ENCODE measurements at places on chromosomes 5 and 9. TPM values are rescaled to one million over a fixed set of nuclear protein-coding genes. Genes with fewer than 3 reads are reported as not detected.

The MAPKAP1 gene
- polyA plus RNA-seq = 49.4 TPM

The PCDH12 gene
- polyA plus RNA-seq = 0.40 TPM

The NR2F1-AS1 gene
- 3.4 TPM for polyA plus RNA-seq

The KIF27 gene
- 1.2 TPM for polyA plus RNA-seq

The ACER2 gene
- polyA plus RNA-seq = 0.39 TPM

The SPACA9 gene
- 6.5 TPM for polyA plus RNA-seq

The PHYHD1 gene
- polyA plus RNA-seq = 39.5 TPM

The WNK2 gene
- 2.1 TPM for polyA plus RNA-seq

The NKD2 gene
- polyA plus RNA-seq = 4.2 TPM

The OSMR gene
- polyA plus RNA-seq = 7.6 TPM

The CBY3 gene
- polyA plus RNA-seq = 0.05 TPM

The AKNA gene
- polyA plus RNA-seq = 8.3 TPM

The C7 gene
- 30.5 TPM for polyA plus RNA-seq

The SH3RF2 gene
- 24.9 TPM for polyA plus RNA-seq

The IL17B gene
- 1.4 TPM for polyA plus RNA-seq

The ANKRD31 gene
- 0.26 TPM for polyA plus RNA-seq

The N4BP3 gene
- 16.9 TPM for polyA plus RNA-seq

The ACSL6 gene
- polyA plus RNA-seq = 0.29 TPM

The CCDC183 gene
- polyA plus RNA-seq = 1.1 TPM

The RGS7BP gene
- polyA plus RNA-seq = 0.02 TPM

The FSTL4 gene
- polyA plus RNA-seq = 2.1 TPM

The C5orf58 gene
- 0.06 TPM for polyA plus RNA-seq

The PCAT7 gene
- polyA plus RNA-seq = not detected

The AJM1 gene
- 1.9 TPM for polyA plus RNA-seq

The FCN1 gene
- 0.41 TPM for polyA plus RNA-seq

The CEP72 gene
- polyA plus RNA-seq = 7.0 TPM

The RPP25L gene
- 23.0 TPM for polyA plus RNA-seq

The C8G gene
- polyA plus RNA-seq = 1.8 TPM

The OBP2A gene
- not detected for polyA plus RNA-seq

The NTNG2 gene
- 0.18 TPM for polyA plus RNA-seq

The ZNF483 gene
- polyA plus RNA-seq = 0.09 TPM

The FGF1 gene
- 0.56 TPM for polyA plus RNA-seq

The ANKRD18A gene
- 1.2 TPM for polyA plus RNA-seq

The CFAP77 gene
- not detected for polyA plus RNA-seq

The SPINK5 gene
- 772 TPM for polyA plus RNA-seq

The PAEP gene
- polyA plus RNA-seq = not detected

The GRM6 gene
- polyA plus RNA-seq = not detected

The AK8 gene
- polyA plus RNA-seq = 0.58 TPM

The ERMP1 gene
- 9.9 TPM for polyA plus RNA-seq

The LCN9 gene
- polyA plus RNA-seq = not detected

The NFIB gene
- 4.0 TPM for polyA plus RNA-seq

The SLC45A2 gene
- not detected for polyA plus RNA-seq

The WWC1 gene
- 21.7 TPM for polyA plus RNA-seq

The SH3TC2 gene
- 5.1 TPM for polyA plus RNA-seq

The LHX2 gene
- not detected for polyA plus RNA-seq

The IL9 gene
- polyA plus RNA-seq = not detected

The F12 gene
- 18.1 TPM for polyA plus RNA-seq

The PLEKHG4B gene
- 0.53 TPM for polyA plus RNA-seq

The ESM1 gene
- polyA plus RNA-seq = 0.16 TPM

The NR4A3 gene
- 0.29 TPM for polyA plus RNA-seq

The LCN1 gene
- polyA plus RNA-seq = not detected

The LMBRD2 gene
- 1.3 TPM for polyA plus RNA-seq

The NR6A1 gene
- polyA plus RNA-seq = 1.4 TPM

The TXNDC8 gene
- not detected for polyA plus RNA-seq

Measured in esophagus (tissue), 2 donors.